ENCODE measurements at places on chromosomes 7 and 10. TPM values are rescaled to one million over a fixed set of nuclear protein-coding genes. Genes with fewer than 3 reads are reported as not detected.

ASB10 gene
- total RNA-seq = not detected

CARD11 gene
- not detected for total RNA-seq

ZWINT gene
- 6.8 TPM for total RNA-seq

LOXL4 gene
- 28.6 TPM for total RNA-seq

HIBADH gene
- 74.8 TPM for total RNA-seq

SPRN gene
- total RNA-seq = under 0.01 TPM

DNA sequence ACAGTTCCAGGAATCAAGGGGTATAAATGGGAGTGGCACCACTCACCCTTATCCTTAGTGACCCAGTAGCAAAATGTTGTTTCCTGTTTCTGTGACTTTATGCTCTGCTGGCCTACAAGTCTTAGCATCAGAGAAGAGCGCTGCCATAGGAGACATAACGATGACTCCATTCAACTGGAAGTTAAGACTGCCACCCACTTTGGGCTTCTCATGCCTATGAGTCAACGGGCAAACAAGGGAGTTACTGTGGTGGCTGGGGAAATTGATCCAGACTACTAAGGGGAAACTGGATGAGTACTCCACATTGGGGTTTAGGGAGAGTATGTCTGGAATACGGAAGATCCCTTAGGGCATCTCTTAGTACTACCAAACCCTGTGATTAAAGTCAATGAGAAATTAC, 40.6 kb upstream of the PIK3CG start:
- H3K27ac ChIP-seq = peak overlapping the region; percentile 9
- DNase-seq = peak; percentile 71
- no peak overlapping the region for H3K4me3 ChIP-seq

GRCh38 chr7:116857052-116857451, 5.3 kb upstream of the CAPZA2 start:
- H3K27ac ChIP-seq = no peak overlapping the region
- no peaks in the 10 kb centered on the region for H3K27me3 ChIP-seq
- H3K36me3 ChIP-seq = no peaks in the 10 kb centered on the region
- no peak for DNase-seq

DNA sequence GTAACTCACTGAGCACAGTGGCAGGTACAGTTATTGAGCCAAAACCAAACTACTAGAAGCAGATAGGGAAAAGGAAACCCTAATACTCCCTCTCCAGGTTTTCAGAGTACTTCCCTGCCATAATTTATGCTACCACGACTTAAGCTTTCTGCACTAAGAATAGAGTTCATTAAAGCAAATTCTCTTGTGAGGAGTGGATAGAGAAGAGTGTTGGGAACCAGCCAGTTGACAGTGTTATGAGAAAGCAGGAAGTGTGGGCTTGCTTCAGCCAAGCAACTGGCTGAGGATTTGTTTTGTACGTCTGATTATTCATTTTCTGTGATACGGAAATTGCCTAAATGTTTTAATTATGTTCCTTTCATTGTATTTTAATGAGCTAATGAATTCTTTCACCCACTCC, 280.5 kb downstream of the KIF20B start:
- peaks cover 4% of the 10 kb centered on the region for H3K27me3 ChIP-seq
- no peaks in the 10 kb centered on the region for H3K4me1 ChIP-seq
- DNase-seq = no peak
- no peaks in the 10 kb centered on the region for H3K36me3 ChIP-seq
- no peak overlapping the region for H3K27ac ChIP-seq

- H3K27ac ChIP-seq = no peak overlapping the region
- peaks cover 98% of the 10 kb centered on the region for H3K27me3 ChIP-seq
- no peaks in the 10 kb centered on the region for H3K36me3 ChIP-seq
- DNase-seq = peak; percentile 92
Observed at GRCh38 chr10:101222683-101223273, 6.5 kb downstream of the LBX1 start.

DNA sequence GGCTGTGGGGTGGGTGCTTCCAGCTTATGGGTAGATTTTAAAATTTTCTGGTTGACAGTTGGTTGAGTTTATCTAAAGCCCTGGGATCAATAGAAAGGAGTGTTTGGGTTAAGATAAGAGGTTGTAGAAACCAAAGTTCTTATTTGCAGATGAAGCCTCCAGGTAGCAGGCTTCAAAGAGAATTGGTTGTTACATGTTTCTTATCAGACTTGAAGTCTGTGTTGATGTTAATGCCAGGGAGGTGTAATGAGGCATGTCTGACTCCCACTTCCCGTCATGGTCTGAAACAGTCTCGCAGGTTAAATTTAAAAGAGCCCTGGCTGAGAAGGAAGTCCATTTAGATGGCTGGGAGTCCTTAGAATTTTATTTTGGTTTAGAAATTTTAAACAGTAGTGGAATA, 165.2 kb upstream of the TMEM72 start:
- no peaks in the 10 kb centered on the region for H3K4me1 ChIP-seq
- no peaks in the 10 kb centered on the region for H3K36me3 ChIP-seq
- no peak for DNase-seq
- H3K27ac ChIP-seq = no peak overlapping the region

- DNase-seq = no peak
- peak overlapping the region; percentile 23 for H3K27ac ChIP-seq
- H3K36me3 ChIP-seq = peaks cover 44% of the 10 kb centered on the region
- no peak overlapping the region for H3K4me3 ChIP-seq
Observed at GRCh38 chr7:74197449-74198124, 12.2 kb upstream of the LAT2 start.

GRCh38 chr7:112422842-112423496, 27.3 kb upstream of the IFRD1 start:
- DNase-seq = peak; percentile 74
- H3K4me3 ChIP-seq = peak overlapping the region; percentile 11
- H3K4me1 ChIP-seq = peaks cover 24% of the 10 kb centered on the region
- peak overlapping the region; percentile 43 for H3K27ac ChIP-seq

DNA sequence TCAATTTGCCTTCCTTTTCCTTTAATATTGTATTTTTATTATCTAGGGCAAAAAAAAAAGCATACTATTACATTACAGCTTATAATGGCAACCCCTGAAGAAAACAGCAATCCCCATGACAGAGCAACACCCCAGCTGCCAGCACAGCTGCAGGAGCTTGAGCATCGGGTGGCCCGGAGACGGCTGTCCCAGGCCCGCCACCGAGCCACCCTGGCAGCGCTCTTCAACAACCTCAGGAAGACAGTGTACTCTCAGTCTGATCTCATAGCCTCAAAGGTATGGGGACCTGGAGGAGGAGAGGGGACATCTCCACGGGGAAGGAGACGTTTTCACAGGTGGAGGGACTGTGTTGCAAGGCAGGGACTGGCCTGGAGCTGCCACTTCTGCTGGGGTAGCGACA, 6.8 kb downstream of the STRA8 start:
- no peak overlapping the region for H3K4me3 ChIP-seq
- peaks cover 19% of the 10 kb centered on the region for H3K27me3 ChIP-seq
- no peaks in the 10 kb centered on the region for H3K4me1 ChIP-seq
- H3K27ac ChIP-seq = no peak overlapping the region
- no peak for DNase-seq
- no peaks in the 10 kb centered on the region for H3K36me3 ChIP-seq

DNA sequence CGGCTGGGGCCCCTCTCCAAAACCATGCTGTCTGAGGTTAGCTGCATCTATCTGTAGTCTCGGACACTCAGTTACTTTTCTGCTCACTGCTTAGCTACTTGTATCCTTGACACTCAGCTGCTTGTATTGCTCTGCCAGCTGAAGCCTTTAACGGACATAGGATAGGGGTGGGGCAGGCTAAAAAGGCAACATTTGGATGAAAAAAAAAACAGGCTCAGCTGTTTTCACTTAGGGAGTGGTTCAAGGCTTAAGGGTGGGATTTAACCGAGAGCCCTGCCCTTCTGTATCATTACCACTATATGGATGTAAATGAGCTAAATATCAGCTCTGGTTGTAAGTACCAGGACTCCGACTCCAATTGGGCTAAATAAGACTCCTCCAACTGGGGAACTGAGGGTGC, 28.6 kb downstream of the LSMEM1 start:
- H3K4me1 ChIP-seq = peaks cover 20% of the 10 kb centered on the region
- peak overlapping the region; percentile 73 for H3K27ac ChIP-seq
- H3K4me3 ChIP-seq = peak overlapping the region; percentile 3

GRCh38 chr7:105643384-105643783, 62.1 kb upstream of the EFCAB10 start:
- H3K4me3 ChIP-seq = no peak overlapping the region
- H3K27ac ChIP-seq = no peak overlapping the region
- no peaks in the 10 kb centered on the region for H3K4me1 ChIP-seq
- H3K27me3 ChIP-seq = no peaks in the 10 kb centered on the region
- H3K36me3 ChIP-seq = peaks cover 4% of the 10 kb centered on the region
- no peak for DNase-seq

DNA sequence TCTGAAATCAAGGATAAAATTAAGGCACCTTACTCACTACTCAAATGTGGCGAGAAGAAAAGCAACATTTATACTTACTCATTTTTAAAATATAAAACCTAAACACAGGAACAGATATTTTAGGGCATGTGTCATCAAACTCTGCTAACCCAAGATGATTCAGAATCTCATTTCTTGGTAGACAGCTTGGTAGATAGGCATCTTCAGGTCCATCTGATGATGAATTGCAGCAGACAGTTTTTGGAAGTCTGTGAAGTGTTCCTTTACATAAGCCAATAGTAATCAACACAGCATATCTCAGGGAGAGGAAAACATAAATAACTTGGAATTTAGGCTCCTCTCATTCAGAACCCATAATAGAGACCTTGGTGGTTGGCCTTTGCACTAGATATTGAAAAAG, 3.4 kb downstream of the HIPK2 start:
- H3K4me1 ChIP-seq = peaks cover 52% of the 10 kb centered on the region
- H3K36me3 ChIP-seq = peaks cover 16% of the 10 kb centered on the region
- peak; percentile 96 for DNase-seq
- peak overlapping the region; percentile 98 for H3K27ac ChIP-seq

DNA sequence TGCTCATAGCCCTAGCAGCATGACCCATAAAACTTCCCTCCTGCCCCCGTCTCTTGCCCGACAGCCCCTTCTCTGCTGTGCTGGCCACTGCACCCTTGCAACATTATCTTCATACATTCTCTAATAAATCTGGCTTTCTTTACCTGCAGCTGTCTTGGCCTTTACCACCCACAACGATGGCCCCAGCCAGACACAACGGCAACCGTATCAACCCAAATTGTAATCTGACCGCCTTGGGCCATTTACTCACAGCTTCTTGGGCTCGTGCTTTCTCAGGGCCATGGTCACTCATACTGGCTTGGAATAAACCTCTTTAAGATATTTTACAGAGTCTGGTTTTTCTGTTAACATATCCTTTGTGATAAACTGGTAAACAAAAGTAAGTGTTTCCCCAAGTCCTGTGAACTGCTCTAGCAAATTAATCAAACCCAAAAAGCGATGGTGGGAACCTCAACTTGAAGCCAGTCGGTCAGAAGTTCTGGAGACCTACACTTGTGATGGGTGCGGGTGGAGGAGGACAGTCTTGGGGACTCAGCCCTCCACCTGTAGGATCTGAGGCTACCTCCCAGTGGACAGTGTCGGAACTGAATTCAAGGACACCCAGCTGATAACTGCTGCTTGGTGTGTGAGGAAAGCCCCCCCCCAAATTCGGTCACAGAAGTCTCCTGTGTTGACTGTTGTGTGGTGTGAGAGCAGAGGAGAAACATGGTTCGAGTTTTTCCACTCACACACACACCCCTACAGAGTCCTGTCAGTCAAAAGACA, 87.6 kb upstream of the ATP6V0A4 start:
- DNase-seq = no peak
- no peak overlapping the region for H3K4me3 ChIP-seq
- no peaks in the 10 kb centered on the region for H3K27me3 ChIP-seq
- no peaks in the 10 kb centered on the region for H3K36me3 ChIP-seq
- H3K27ac ChIP-seq = no peak overlapping the region
- H3K4me1 ChIP-seq = peaks cover 5% of the 10 kb centered on the region

DNA sequence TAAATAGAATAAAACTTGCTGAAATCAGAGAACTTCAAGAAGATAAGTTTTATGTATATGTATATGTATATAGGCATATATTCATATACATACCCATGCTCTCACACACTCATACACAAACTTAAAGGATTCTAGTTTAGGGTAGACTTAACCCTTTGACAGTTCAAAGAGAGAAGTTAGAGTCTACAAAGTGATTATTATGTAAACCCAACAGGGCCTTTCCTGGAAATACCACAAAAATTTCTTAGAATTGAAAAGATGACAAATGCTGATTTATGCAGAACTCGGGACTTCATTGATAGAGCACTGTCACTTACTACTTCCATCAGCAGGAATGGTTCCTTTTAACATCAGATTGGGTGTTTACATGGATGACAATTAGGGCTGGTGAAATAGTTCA, 763.5 kb downstream of the AUTS2 start:
- no peaks in the 10 kb centered on the region for H3K27me3 ChIP-seq
- no peak for DNase-seq
- H3K4me1 ChIP-seq = no peaks in the 10 kb centered on the region
- no peaks in the 10 kb centered on the region for H3K36me3 ChIP-seq
- no peak overlapping the region for H3K4me3 ChIP-seq

DNA sequence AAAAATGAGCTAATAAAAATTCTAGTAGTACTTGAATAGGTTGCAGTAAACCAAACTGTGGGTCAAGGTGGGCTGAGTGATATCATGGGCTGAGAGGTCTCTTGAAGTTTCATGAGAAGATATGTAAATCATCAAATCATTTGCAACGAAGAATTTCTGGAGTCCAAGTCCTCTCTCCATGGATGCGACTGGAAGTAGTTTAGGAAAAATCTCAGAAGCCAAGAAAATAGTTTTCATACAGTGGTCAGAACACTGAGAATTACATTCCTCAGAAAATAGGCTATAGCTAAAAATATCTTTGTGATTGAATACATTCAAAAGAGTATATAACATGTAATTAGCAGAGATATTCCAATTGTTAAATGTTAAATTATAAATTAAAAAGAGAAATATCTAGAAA, 3.6 kb upstream of the IFIT1 start:
- no peaks in the 10 kb centered on the region for H3K27me3 ChIP-seq
- no peak for DNase-seq
- H3K4me3 ChIP-seq = no peak overlapping the region
- no peak overlapping the region for H3K27ac ChIP-seq

- H3K27me3 ChIP-seq = no peaks in the 10 kb centered on the region
- no peak overlapping the region for H3K4me3 ChIP-seq
- H3K27ac ChIP-seq = no peak overlapping the region
- no peaks in the 10 kb centered on the region for H3K4me1 ChIP-seq
- DNase-seq = no peak
- H3K36me3 ChIP-seq = no peaks in the 10 kb centered on the region
Observed at GRCh38 chr10:76738991-76739390, 898.6 kb downstream of the KCNMA1 start.
